Tibial nerve (tissue), 4 donors: ENCODE measurements at places on chromosomes 4 and X.

- H3K4me1 ChIP-seq, result peaks cover 18% of the 10 kb centered on the region
- H3K27me3 ChIP-seq, result no peaks in the 10 kb centered on the region
- H3K4me3 ChIP-seq, result no peak overlapping the region
- H3K36me3 ChIP-seq, result no peaks in the 10 kb centered on the region
Measured at GRCh38 chrX:65697915-65698796, 30.7 kb downstream of the MSN start.

DNA sequence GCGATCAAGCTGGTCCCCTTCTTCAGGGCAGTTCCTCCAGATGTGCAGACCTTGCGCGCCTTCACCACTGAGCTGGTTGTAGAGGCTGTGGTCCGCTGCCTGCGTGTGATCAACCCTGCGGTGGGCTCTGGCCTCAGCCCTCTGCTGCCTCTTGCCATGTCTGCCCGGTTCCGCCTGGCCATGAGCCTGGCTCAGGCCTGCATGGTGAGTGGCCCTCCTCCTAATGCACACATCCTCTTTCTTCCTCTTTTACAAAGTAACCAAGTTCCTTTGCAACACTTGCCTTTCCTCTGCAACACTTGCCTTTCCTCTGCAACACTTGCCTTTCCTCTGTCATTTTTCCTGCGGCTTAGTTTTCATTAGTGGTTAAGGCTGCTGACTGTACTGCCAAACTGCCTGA, 1.8 kb downstream of the CCDC22 start:
- no peak for DNase-seq
- no peaks in the 10 kb centered on the region for H3K27me3 ChIP-seq
- no peak overlapping the region for H3K4me3 ChIP-seq
- H3K27ac ChIP-seq, result no peak overlapping the region

- H3K27me3 ChIP-seq, result no peaks in the 10 kb centered on the region
- no peak for DNase-seq
- H3K36me3 ChIP-seq, result no peaks in the 10 kb centered on the region
- no peak overlapping the region for H3K27ac ChIP-seq
- H3K4me1 ChIP-seq, result no peaks in the 10 kb centered on the region
- no peak overlapping the region for H3K4me3 ChIP-seq
Measured at GRCh38 chrX:44155126-44155525, 181.9 kb upstream of the NDP start.

DNA sequence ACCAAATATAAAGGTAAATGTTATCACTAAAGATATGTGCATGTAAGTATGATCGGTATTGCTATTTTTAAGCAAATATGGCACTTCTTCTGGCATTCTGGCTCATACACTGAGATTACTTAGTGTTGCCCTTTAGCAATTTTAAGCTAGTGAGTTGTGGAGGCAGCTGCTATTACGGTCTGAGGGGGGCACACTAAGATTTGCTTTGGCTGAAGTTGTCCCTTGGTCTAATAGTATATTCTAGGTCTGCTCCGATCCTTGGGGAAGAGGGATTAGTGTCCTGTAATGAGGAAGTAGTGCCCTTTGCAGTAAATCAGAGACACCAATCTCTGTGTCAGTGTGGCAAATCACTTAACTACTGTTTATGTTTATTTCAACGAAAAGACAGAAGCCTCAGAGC, 196.5 kb upstream of the FTHL17 start:
- peaks cover 9% of the 10 kb centered on the region for H3K4me1 ChIP-seq
- H3K27me3 ChIP-seq, result no peaks in the 10 kb centered on the region
- H3K27ac ChIP-seq, result no peak overlapping the region
- no peak overlapping the region for H3K4me3 ChIP-seq
- H3K36me3 ChIP-seq, result no peaks in the 10 kb centered on the region

- H3K36me3 ChIP-seq, result peaks cover 23% of the 10 kb centered on the region
- H3K27ac ChIP-seq, result no peak overlapping the region
- no peak overlapping the region for H3K4me3 ChIP-seq
- no peaks in the 10 kb centered on the region for H3K27me3 ChIP-seq
- peaks cover 40% of the 10 kb centered on the region for H3K4me1 ChIP-seq
- DNase-seq, result no peak
Measured at GRCh38 chr4:152537881-152538280, 2.0 kb upstream of the FBXW7 start.

DNA sequence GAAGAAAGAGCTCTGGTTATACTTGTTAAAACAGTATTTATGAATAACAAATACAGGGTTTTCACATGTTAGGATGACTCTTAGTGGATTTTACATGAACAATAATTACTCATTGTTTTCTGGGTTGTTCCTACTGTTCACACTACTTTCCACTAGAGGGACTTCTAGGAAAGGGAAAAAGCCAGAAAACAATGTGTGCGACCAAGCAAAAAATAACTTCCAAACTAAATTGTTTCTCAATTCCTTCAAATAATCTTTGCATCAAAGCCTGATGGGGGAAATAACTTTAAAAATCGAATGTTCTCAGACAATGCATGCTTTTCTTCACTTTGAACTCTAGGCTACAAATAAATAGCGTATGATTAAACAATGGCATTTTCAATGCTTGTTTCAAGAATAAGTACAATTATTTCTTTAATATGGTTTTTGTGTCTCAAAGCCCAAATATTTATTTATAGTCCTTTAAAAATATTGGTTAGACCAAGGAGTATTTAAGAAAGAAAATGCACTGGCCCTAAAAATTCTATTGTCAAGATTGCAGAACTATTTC, 72.1 kb upstream of the ETNPPL start:
- H3K27ac ChIP-seq, result no peak overlapping the region
- H3K4me3 ChIP-seq, result no peak overlapping the region
- H3K27me3 ChIP-seq, result no peaks in the 10 kb centered on the region
- no peak for DNase-seq

DNA sequence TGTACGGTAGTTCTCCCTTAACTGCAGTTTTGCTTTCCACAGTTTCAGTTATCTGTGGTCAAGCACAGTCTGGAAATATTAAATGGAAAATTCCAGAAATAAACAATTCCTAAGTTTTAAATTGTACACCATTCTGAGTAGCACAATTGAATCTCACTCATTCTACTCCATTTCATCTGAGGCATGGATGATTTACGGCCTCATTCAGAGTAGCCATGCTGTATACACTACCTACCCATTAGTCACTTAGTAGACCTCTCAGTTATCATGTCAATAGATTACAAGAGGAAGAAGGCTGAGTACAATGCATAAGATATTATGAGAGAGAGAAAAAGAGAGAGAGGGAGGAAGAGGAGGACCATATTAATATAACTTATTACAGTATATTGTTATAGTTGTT, 77.5 kb downstream of the ENOX2 start:
- H3K36me3 ChIP-seq, result no peaks in the 10 kb centered on the region
- H3K27ac ChIP-seq, result no peak overlapping the region
- DNase-seq, result no peak
- no peaks in the 10 kb centered on the region for H3K27me3 ChIP-seq
- no peaks in the 10 kb centered on the region for H3K4me1 ChIP-seq

DNA sequence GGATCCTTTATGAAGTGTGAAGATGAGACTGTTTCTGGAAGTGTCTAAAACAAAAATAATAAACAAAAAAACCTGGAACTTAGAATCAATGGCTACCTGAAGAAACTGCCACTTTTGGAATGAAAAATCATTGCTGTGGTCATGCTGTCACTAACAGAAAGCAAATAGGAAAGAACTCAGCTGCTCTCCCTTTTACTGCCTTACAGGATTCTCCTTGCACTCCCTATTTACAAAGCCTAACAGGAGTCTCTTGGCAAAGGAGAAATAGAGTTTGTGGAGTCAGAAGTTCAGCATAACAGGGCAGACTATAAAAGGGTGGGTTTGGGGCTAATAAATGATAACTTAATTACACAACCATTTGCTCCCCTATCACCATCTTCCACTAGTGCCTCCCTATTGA, 19.0 kb upstream of the GK2 start:
- no peak overlapping the region for H3K27ac ChIP-seq
- no peak for DNase-seq
- H3K36me3 ChIP-seq, result no peaks in the 10 kb centered on the region
- no peaks in the 10 kb centered on the region for H3K4me1 ChIP-seq
- H3K4me3 ChIP-seq, result no peak overlapping the region
- no peaks in the 10 kb centered on the region for H3K27me3 ChIP-seq

DNA sequence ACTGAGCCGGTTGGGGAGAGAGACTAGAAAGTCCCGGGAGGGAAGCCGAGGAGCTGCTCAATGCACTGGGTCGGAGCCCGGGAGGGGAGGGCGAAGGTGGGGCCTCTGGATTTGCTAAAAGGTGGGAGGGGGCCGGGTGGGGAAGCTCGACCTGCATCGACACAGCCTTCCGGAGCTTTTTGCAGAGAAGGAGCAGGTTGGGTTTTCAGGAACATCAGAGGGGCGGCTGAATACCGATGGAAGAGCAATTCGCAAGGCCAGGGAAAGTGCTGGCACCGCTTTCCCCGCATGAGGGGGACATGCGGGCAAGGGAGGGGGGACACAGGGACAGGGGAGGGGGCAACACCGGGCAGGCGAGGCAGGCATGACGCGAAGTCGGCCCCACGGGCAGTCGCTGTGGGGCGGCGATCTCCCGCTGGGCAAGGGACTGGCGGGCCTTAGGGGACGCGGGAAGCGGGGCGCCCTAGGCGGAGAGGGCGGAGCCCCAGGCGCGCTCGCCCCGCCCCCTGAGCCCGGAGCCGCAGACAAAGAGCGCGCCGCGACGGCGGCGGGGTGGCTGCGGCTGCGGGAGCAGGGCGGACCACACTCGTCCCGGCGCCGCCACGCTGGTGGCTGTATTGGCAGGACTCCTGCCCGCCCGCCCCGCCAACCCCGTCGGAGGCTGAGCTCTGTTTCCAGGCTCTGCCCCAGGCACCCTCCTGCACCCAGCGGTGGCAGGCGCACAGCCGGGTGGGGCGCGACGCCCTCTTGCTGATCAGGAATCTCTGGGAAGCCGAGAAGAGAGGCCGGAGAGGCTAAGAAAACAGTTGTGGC, 11.6 kb downstream of the PDZD4 start:
- no peaks in the 10 kb centered on the region for H3K4me1 ChIP-seq
- H3K27me3 ChIP-seq, result no peaks in the 10 kb centered on the region
- DNase-seq, result no peak
- H3K36me3 ChIP-seq, result no peaks in the 10 kb centered on the region
- peak overlapping the region; percentile 28 for H3K4me3 ChIP-seq

DNA sequence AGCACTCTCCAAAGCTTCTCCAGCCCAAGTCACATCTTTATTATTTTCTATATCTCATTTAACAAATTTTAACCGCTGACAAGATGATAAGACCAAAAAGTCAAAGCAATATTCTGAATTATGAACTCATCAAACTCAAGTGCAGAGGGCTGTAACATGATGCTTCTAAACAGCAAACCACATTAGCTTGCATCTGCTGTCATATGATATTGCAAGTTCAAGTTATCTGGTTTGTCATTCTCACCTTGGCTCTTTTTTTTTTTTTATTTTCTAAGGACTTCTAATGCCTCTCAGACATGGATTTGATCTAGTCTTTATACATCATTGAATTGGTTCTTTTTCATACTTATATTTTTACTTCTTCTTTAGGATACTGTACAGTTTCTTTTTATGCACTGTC, 93.4 kb downstream of the SLC10A7 start:
- H3K4me3 ChIP-seq, result no peak overlapping the region
- H3K27ac ChIP-seq, result no peak overlapping the region
- DNase-seq, result no peak
- no peaks in the 10 kb centered on the region for H3K27me3 ChIP-seq

DNA sequence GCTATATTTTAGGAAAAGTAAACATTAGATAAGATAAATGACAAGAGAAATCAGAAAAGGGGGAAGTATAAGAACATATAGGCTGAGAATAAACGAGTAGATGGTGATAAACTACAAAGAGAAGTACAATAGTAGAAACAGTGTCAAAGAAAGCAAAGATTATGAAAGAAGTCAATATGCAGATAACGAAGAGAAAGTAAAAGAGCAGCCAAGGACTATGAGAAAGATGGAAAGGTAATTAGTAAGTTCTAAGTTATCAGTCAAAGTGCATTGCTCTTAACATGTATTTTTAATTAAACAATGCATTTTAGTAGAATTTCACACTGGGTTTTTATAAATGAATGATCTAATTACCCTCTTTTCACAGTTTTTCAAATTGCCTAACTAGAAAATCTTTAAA, 1801.3 kb upstream of the PCDH10 start:
- H3K4me1 ChIP-seq, result no peaks in the 10 kb centered on the region
- no peak overlapping the region for H3K27ac ChIP-seq
- H3K4me3 ChIP-seq, result no peak overlapping the region

- no peaks in the 10 kb centered on the region for H3K36me3 ChIP-seq
- no peak overlapping the region for H3K4me3 ChIP-seq
- no peaks in the 10 kb centered on the region for H3K4me1 ChIP-seq
- peaks cover 19% of the 10 kb centered on the region for H3K27me3 ChIP-seq
Measured at GRCh38 chrX:133953078-133953477, 32.3 kb downstream of the GPC3 start.

- H3K27ac ChIP-seq, result peak overlapping the region; percentile 88
- H3K36me3 ChIP-seq, result no peaks in the 10 kb centered on the region
- peak; percentile 55 for DNase-seq
- H3K27me3 ChIP-seq, result no peaks in the 10 kb centered on the region
Measured at GRCh38 chrX:49172280-49172780, 632 bp downstream of the PLP2 start.

- no peaks in the 10 kb centered on the region for H3K4me1 ChIP-seq
- no peaks in the 10 kb centered on the region for H3K36me3 ChIP-seq
- no peak overlapping the region for H3K27ac ChIP-seq
- H3K27me3 ChIP-seq, result no peaks in the 10 kb centered on the region
- H3K4me3 ChIP-seq, result no peak overlapping the region
Measured at GRCh38 chr4:161285461-161285860, 878.3 kb downstream of the FSTL5 start.

GRCh38 chr4:105068516-105068915, 78.2 kb upstream of the TET2 start:
- no peaks in the 10 kb centered on the region for H3K4me1 ChIP-seq
- no peaks in the 10 kb centered on the region for H3K27me3 ChIP-seq
- H3K36me3 ChIP-seq, result no peaks in the 10 kb centered on the region
- no peak for DNase-seq
- no peak overlapping the region for H3K27ac ChIP-seq
- no peak overlapping the region for H3K4me3 ChIP-seq

DNA sequence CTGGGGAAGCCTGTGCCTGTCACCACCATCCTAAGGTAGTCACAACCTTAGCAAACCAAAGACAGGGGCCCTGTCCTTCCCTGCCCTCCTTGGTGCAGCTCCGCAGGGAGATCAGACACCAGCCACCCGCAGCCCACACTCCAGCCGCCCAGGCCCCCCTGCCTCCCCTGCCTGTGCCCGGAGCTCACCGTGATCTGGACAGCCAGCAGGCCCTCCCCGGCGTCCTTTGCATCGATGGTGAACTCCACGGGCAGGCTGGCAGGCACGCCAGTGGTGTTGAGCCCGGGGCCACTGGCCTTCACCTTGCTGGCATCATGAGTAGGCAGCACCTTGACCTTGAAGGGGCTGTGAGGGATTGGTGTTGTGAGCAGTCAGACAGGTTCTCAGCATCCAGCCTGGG, 16.4 kb downstream of the FLNA start:
- no peak for DNase-seq
- no peaks in the 10 kb centered on the region for H3K27me3 ChIP-seq
- no peaks in the 10 kb centered on the region for H3K4me1 ChIP-seq
- H3K27ac ChIP-seq, result no peak overlapping the region
- no peaks in the 10 kb centered on the region for H3K36me3 ChIP-seq

DNA sequence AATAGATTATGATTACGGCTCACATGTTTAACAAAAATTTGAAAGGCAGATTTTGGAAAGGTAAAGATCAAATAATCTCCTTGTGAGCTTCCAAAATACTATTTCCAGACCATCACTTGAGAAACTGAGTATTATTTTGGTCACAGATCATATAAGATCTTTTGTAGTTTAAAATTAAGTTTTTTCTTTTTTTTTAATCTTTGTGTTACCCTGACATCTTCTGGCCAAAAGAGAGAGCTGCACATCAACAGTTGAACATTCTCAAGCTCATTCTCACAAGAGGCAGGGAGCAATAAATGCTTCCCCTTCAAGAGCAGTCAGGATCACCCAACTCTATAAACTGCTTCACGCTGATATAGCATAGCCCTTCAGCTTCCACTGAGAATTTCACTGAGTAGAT, 15.9 kb downstream of the TMEM192 start:
- no peaks in the 10 kb centered on the region for H3K4me1 ChIP-seq
- no peak overlapping the region for H3K27ac ChIP-seq
- no peak overlapping the region for H3K4me3 ChIP-seq
- DNase-seq, result no peak
